Stimulated activated CD8-positive, alpha-beta memory T cell treated with anti-CD3 and anti-CD28 coated beads, Interleukin-4, amount 100 ng/mL, for 1 hour (primary cell): ENCODE measurements at places on chromosomes 1 and 21.

DNA sequence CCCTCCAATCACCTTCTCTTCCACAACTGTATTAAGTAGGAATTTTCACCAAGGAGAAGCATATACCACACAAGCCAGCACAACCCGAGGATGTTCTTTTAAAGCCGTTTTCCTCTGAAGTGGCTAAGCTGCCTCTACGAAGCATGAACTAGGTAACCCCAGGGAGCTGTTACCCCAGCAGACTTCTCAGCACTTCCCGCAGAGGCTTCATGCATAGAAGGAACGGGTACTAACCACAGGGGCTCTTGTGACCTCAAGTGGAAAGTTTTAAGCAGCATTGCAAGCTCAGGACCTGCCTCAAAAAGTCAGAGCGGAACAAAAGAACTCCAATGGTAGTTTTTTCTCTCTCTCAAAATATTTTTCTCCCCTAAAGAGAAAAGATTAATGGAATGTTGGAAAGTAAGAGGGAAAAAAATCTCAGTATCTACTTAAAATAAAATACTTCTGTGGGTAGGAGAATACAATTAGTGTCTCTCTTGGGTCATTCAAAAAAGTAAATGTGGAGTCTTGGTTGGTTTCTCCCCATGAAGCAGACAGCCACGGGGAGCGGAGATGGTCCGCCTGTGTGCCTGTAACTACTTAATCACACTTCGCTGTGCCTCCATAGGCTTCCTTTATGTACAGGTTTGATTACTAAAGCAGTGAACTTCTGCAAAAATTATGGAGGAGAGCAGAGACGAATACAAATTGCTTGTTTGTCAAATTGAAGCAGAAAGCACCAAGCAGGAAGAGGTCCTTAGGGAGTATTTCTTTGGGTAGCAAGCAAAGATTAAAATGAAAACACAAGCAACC lies 40.9 kb downstream of the STX6 start:
- DNase-seq = peak; percentile 19

GRCh38 chr21:31460980-31461379 lies 116.9 kb upstream of the TIAM1 start:
- no peak for DNase-seq

- DNase-seq = no peak
Observed at GRCh38 chr1:188022661-188023060, 1193.9 kb downstream of the PLA2G4A start.

GRCh38 chr1:202134645-202135172 lies 9.8 kb downstream of the ARL8A start:
- no peak for DNase-seq

- DNase-seq = no peak
Observed at GRCh38 chr1:35062518-35063196, 16.5 kb upstream of the ZMYM1 start.

- no peak for DNase-seq
Observed at GRCh38 chr1:97668945-97669344, 251.9 kb downstream of the DPYD start.

- no peak for DNase-seq
Observed at GRCh38 chr1:68011657-68012375, 38.6 kb downstream of the DIRAS3 start.

GRCh38 chr1:222788402-222789156 lies 26.3 kb upstream of the DISP1 start:
- DNase-seq = no peak

- DNase-seq = no peak
Observed at GRCh38 chr21:26047279-26047967, 123.1 kb downstream of the APP start.

DNA sequence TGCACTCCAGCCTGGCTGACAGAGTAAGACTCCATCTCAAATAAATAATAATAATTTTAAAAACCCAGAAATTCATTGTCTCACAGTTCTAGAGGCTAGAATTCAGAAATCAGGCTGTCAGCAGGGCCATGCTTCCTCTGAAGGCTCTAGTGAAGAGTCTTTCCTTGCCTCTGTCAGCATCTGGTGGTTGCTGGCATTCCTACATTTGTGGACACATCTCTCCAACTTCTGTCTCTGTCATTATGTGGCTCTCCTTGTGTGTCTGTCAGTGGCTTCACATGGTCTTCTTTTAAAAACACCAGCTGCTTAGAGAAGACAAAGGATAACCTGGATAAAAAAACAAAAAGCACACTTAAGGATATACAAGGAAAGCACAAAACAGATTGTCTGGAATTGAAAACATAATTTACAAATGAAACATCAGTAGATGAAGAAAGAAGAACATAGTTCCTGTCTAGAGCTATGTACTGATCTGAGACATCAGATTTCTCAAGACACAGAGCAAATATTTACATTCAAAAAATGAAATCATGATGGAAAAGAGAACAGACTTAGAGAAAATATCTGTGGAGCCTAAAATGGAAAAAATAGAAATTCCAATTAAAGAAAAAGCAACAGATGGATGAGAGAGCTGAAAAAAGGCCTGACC lies 32.7 kb upstream of the ASB17 start:
- no peak for DNase-seq
